ENCODE measurements at places on chromosomes 5 and 9.

GRCh38 chr9:17721954-17722353 is 143.1 kb downstream of the SH3GL2 start:
- no peak for DNase-seq

DNA sequence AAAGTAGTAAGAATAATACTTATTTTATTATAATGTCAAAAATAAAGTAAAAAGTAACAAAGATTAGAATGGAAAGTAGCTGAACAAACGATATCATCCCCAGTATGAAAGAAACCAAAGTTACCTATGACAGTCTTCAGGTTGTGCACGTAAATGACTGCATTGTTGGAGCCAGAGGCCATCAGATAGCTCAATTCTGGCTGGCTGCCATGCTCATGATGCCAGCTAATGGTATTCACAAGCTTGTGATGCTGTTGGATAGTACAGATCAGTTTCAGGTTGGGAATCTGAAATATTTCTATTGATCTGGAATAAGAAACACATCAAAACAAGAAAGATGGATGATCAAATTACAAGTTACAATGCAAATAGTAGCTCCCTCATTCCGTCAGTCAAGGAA is 21.1 kb downstream of the GEMIN5 start:
- no peak for DNase-seq

- no peak for DNase-seq
Measured at GRCh38 chr5:122180146-122180712, 50.9 kb downstream of the ZNF474 start.

- no peak for DNase-seq
Measured at GRCh38 chr9:69346596-69347390, 21.8 kb downstream of the ENTREP1 start.

GRCh38 chr5:157464519-157465171 is 4.6 kb downstream of the NIPAL4 start:
- DNase-seq, result no peak

GRCh38 chr5:56671571-56671970 is 143.8 kb upstream of the MAP3K1 start:
- DNase-seq, result no peak

GRCh38 chr5:143002459-143003327 is 232.5 kb downstream of the ARHGAP26 start:
- DNase-seq, result no peak

Data from NCI-H1930 (cell line).